H1 (cell line): ENCODE measurements at places on chromosomes 12 and 14.

DNA sequence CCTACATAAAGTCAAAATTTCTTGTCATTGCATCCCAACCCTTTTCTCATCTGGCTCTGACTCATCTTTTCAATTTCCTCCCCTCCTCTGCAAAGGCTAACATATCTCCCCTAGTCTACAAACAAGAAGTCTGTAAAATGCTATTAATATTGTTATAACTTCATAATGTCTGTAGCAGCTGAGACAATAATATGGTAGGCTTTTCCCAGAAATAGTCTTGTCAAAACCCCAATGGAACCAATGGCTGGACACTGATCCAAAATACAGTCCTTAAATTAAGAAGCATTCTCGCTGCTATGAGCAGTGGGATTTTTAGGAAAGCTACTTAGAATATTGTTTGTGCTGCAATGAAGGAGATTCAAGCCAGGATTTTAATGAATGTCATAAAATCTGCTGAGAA lies 131.4 kb downstream of the KLHL28 start:
- H3K4me1 ChIP-seq = no peaks in the 10 kb centered on the region
- H3K27me3 ChIP-seq = no peaks in the 10 kb centered on the region
- no peak overlapping the region for H3K27ac ChIP-seq

GRCh38 chr12:55736780-55737580 lies 5.9 kb upstream of the GDF11 start:
- peaks cover 14% of the 10 kb centered on the region for H3K4me1 ChIP-seq
- no peak overlapping the region for H3K27ac ChIP-seq
- no peaks in the 10 kb centered on the region for H3K27me3 ChIP-seq
- H3K4me3 ChIP-seq = no peak overlapping the region
- DNase-seq = peak; percentile 93

DNA sequence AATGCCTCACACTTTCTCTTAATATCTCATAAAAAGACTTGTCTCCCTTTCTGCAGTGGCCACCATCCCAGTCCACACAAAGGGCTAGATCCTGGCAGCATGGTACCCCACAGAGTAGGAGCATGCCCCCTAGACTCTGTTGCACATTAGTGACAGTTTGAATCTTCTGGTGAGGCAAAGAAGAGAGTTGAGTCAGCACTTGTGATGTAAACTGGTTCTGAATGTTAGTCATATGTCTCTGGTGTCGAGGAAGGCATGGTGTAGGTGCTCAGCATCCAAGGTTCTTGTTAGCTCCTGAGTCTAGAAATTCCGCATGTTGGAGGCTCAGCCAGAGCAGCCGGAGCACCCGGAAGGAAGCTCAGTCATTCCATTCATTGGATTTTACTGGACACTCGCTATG lies 9.8 kb downstream of the TTC9 start:
- no peaks in the 10 kb centered on the region for H3K27me3 ChIP-seq
- no peak overlapping the region for H3K27ac ChIP-seq
- H3K36me3 ChIP-seq = peaks cover 8% of the 10 kb centered on the region; the same call in 1 of the 2 replicates
- H3K4me3 ChIP-seq = no peak overlapping the region

GRCh38 chr12:129909051-129910020 lies 5.5 kb upstream of the TMEM132D start:
- no peaks in the 10 kb centered on the region for H3K36me3 ChIP-seq
- H3K27me3 ChIP-seq = peaks cover 2% of the 10 kb centered on the region
- no peak overlapping the region for H3K27ac ChIP-seq

GRCh38 chr14:71243697-71244096 lies 336.4 kb downstream of the PCNX1 start:
- no peaks in the 10 kb centered on the region for H3K27me3 ChIP-seq
- no peaks in the 10 kb centered on the region for H3K36me3 ChIP-seq
- DNase-seq = no peak
- H3K27ac ChIP-seq = no peak overlapping the region
- no peaks in the 10 kb centered on the region for H3K4me1 ChIP-seq

DNA sequence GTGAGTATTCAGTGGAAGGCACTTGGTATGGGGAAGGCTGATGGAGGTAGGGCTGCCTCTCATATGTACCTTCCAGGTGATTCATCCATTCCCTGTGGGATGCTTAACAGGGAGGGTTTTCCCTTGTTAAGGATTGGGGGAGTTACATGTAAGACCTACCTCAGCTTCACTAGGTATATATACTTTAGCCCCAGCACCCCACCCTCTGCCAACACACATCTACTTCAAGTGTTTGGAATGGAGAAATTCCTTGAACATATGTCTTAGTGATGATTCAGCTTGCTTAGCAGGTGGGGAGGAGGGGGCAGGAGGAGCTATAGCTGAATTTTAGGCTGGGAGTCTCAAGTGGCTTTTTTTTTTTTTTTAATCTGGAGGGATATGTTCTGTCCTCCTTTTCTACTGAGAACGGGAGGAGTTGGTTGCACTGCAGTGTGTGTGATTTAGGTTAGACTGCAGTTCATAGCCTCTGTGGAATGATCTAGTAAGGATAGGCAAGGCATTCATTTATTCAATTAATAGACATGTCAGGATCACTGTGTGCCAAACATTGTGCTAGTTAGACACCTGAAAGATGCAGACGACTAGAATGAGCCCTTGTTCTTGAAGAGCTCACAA lies 1.7 kb downstream of the PIP4K2C start:
- DNase-seq = no peak
- H3K36me3 ChIP-seq = peaks cover 5% of the 10 kb centered on the region; the same call in 1 of the 2 replicates
- H3K27ac ChIP-seq = no peak overlapping the region
- H3K4me3 ChIP-seq = no peak overlapping the region
- no peaks in the 10 kb centered on the region for H3K27me3 ChIP-seq
- H3K4me1 ChIP-seq = peaks cover 7% of the 10 kb centered on the region

DNA sequence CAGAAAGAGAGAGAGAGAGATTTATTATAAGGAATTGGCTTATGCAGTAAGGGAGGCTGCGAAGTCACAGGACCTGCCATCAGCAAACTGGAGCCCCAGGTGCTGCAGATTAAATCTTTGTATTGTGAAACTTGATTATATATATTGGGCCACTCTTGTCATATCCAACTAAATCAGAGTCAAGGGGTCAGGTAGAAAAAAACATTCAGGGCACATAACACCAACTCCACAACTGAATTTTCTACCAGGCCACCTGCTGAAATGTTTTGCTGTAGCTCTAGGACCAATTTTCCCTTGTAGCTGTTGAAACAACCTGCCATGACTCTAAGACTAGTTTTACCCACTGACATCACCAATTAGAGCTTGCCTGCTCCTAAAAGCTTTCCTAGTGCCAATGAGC lies 1240.8 kb downstream of the SLC16A7 start:
- no peak overlapping the region for H3K4me3 ChIP-seq
- no peak for DNase-seq
- H3K27me3 ChIP-seq = no peaks in the 10 kb centered on the region
- H3K36me3 ChIP-seq = no peaks in the 10 kb centered on the region

- no peak overlapping the region for H3K4me3 ChIP-seq
- H3K4me1 ChIP-seq = peaks cover 2% of the 10 kb centered on the region
- H3K36me3 ChIP-seq = no peaks in the 10 kb centered on the region
- H3K27ac ChIP-seq = no peak overlapping the region
- H3K27me3 ChIP-seq = no peaks in the 10 kb centered on the region
- DNase-seq = no peak
Measured at GRCh38 chr12:20436316-20436715, 68.0 kb downstream of the PDE3A start.
